ENCODE measurements at places on chromosomes 7 and 10.
A peak's percentile ranks its signal among the peaks of the same experiment; 100 is the strongest.

DNA sequence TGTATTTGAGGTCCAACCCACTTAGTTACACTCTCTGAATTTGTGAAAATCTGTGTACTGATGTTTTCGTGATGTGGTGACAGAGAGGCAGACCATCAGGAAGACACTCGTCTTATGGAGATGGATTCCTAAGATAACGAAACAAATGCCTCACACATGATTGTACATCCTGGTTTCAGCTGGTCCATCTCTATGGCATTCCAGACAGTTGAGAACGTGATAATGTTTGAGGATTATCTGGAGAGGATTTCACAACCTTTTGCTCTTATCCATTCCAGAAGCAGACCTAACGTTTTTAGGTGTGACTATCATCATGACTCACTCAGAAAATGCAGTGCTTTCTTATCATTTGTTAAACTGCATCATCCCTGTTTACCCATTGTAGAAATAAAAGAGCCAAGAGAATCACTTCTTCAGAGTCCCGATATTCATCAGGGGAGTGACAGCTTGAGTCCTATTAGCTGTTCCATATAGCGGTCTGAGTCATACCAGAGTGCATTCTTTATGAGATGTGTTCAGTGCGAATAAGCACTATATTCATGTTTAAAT is 74.5 kb downstream of the BMPER start:
- no peak for DNase-seq

- no peak for DNase-seq
These were observed 144.0 kb upstream of the MKLN1 start for GRCh38 chr7:131183611-131184119.

GRCh38 chr7:100570954-100571828 is 2.5 kb downstream of the SAP25 start:
- DNase-seq: no peak

GRCh38 chr7:7681936-7682329 is 36.5 kb downstream of the RPA3 start:
- no peak for DNase-seq

- no peak for DNase-seq
These were observed 55.5 kb upstream of the CALD1 start for GRCh38 chr7:134723892-134724291.

DNA sequence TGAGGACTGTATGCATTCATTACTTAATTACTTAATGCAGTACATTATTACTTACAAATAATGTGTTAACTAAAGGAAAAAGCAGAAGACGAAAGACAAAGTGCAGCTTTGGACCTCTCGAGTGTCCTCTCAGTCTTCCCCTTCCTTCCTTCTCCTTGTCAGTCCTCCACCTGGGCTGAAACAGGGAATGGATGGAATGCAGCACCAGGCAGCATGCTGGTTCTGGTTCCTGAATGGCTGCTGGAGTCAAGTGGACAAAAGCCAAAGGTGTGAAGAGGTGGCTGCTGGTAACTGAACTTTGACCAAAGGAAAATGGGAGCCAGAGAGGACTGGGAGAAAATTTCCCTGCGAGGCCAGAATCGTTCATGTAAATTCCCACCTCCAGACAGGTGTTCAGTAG is 179.5 kb downstream of the GPAM start:
- no peak for DNase-seq

DNA sequence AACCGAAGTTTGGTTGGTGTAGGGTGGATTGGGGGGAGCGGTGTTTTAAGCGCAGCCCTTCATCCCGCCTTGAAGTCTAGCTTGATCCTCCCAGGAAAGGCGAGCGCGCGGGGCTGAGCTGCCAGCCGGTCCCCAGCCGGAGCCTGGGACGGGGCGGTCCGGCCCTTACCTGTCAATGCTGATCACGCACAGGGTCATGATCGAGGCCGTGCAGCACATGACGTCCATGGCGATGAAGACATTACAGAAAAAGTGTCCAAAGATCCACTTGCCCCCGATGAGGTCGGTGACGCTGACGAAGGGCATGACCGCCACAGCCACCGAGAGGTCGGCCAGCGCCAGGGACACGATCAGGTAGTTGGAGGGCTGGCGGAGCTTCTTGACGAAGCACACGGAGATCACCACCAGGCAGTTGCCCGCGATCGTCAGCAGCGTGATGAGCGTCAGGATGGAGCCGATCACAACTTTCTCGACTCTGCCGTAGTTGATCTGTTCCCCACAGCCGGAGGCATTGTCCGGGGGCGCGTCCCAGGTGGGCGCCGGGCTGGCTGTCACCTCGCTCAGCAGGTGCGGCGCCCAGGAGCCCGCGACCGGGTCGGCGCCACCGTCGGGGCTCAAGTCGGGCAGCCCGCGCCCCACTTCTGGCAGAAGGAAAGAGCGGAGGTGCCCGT is 740 bp downstream of the HTR7 start:
- no peak for DNase-seq

DNA sequence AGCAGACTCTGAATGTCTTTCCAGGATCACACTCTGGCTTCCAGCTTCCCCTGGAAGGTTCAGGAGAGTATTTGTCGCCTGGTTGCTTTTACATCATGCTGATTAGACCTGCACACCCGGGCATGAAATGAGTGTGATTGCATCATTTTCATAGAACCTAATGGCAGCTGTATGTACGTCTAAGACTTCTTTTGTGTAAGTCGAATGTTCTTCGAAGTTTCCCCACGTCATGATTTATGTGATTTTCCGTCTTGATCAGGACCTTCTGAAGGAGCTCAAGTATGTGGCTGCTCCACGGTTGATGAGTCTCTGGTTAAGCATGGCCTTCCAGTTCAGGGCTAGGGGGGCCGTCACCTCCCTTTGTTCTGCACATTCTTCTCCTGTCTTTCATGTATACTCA is 4.5 kb downstream of the EIF4H start:
- no peak for DNase-seq

- no peak for DNase-seq
These were observed 82.1 kb upstream of the SGCE start for GRCh38 chr7:94738071-94738470.

DNA sequence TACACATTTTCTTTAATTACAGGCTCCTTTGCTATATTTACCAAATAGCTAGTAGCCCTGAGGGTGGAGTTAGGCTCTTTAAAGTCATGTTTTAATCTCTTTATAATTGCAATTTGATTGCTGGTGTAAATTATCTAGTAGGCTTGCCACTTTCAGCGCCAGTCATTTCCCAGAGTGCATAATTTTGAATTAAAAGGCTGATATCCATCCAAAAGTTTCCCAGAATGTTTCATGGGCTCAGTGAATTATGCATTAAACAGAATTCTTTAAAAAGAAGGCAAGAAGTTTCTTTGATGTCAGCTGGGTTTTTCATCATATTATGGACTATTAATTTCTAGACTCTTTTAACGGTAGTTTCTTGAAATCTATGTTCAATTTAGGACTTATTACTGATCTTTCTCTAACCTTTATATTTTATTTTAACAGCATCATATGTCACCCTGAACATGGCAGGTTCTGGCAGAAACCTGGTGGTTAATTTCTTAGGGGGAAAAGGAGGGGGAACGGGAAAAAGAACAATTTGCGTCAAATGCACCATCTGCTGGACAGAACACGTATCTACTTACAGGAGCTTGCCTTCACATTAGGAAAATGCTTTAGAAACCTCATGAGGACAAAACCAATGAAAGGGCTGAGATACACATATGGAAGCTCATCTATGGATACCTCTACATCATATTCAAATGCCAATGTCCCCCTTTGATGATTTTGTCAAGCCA is 171.1 kb downstream of the GRM3 start:
- DNase-seq: peak; percentile 51

GRCh38 chr10:120841522-120842189 is 9.5 kb upstream of the WDR11 start:
- DNase-seq: no peak

DNA sequence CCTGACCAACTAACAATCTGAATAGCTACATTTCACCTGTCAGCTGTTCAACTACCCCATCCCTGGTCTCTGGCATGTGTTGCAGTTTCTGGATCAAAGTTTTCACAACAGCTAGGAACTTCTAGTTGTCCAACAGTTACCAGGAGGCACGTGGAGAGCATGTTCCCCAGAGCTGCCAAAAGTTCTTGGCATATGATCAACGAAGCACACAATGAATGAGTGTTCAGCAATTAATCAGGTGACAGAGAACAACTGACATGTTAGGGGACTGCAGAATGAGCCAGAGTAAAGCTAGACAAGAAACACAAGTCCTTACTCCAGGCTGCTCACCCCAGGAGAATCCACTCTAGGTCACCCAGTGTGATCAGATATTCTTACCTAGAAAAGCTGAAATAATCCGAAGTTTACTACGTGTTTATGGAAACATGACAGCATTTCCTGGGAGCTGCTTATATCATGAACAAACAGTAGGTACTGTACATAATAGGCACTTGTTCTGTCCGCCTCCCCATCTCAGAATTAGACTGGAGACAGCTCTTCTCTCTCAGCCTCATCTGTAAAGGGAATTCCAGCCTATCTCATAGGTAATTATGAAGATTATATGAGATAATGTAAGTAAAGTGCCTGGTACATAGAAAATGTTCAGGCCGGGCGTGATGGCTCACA is 50.6 kb downstream of the ZNF438 start:
- DNase-seq: no peak

- no peak for DNase-seq
These were observed 40.6 kb upstream of the HBP1 start for GRCh38 chr7:107128217-107128616.

GRCh38 chr7:23482686-23483085 is 12.4 kb upstream of the IGF2BP3 start:
- no peak for DNase-seq

- DNase-seq: no peak
These were observed 34.9 kb downstream of the CHST15 start for GRCh38 chr10:124058346-124059003.

DNA sequence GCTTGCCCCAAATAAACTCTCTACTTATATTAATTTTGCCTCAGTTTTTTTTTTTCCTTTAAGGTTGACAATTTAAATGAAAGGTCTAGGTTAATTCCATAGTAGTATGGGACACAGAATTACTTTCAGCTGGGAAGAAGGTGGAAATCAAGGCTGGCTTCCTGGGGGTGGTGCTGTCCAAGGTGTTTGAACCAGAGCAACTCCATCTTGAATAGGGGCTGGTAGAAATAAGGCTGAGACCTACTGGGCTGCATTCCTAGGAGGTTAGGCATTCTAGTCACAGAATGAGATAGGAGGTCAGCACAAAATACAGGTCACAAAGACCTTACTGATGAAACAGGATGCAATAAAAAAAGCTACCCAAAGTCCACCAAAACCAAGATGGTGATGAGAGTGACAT is 1190.8 kb upstream of the AUTS2 start:
- DNase-seq: no peak

- no peak for DNase-seq
These were observed 271.2 kb downstream of the ZEB1 start for GRCh38 chr10:31590023-31590800.

GRCh38 chr7:74612015-74612829 is 45.3 kb upstream of the GTF2I start:
- DNase-seq: peak; percentile 46

- DNase-seq: no peak
These were observed 731.6 kb upstream of the ANKRD30A start for GRCh38 chr10:36393801-36394200.

DNA sequence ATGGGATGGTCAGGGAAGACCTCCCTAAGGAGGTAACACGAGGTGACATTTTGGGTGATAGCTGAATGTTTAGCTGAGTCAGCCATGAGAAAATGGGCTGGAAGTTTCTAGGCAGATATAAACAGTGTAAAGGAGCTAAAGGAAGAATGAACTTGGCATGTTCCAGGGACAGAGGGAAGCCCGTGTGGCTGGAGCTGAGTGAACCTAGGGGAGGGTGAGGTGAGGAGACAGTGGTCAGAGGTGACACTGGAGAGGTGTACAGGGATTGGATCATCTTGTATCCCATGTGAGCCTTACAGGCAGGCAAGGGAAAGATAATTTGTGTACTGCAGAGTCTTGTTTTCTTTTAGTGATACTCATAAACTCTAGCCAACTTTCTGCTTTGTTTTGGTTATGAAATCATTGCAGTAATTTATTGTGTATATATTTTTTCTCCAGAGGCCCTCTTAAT is 1.8 kb downstream of the STARD3NL start:
- no peak for DNase-seq

DNA sequence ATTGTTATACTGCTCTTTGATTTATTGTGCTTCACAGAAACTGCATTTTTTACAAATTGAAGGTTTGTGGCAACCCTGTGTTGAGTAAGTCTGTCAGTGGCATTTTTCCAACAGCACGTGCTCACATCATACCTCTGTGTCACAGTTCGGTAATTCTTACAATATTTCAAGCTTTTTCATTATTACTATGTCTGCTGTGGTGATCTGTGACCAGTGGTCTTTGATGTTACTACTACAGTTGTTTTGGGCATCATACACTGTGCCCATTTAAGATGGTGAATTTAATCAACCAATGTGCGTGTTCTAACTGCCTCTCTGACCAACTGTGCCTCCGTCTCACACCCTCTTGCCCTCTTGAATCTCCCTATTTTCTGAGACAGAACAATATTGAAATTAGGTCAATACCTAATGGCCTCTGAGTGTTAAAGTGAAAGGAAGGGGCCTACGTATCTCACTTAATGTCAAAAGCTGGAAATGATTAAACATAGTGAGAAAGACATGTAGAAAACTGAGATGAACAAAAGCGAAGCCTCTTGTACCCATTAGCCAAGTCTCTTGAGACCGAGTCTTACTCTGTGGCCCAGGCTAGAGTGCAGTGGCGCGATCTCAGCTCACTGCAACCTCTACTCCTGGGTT is 20.2 kb upstream of the ASL start:
- DNase-seq: no peak

DNA sequence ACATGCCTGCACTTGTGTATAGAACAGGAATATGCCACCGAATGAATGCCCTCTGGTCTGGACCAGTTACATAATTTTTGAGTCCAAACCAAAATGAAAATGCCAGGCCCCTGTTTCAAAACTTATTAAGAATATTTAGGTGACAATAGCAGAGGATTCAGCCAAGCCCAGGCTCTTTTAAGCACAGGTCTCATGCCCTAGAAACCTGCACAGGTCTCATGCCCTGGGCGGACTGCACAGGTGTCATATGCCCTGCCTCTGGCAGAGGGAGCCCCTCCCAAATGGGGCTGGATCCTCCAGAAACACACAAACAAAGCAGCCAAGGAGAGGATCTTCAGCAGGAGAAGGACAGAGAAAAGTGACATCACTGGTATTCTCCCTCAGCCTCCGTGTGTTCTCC is 605.4 kb upstream of the NRP1 start:
- DNase-seq: no peak

DNA sequence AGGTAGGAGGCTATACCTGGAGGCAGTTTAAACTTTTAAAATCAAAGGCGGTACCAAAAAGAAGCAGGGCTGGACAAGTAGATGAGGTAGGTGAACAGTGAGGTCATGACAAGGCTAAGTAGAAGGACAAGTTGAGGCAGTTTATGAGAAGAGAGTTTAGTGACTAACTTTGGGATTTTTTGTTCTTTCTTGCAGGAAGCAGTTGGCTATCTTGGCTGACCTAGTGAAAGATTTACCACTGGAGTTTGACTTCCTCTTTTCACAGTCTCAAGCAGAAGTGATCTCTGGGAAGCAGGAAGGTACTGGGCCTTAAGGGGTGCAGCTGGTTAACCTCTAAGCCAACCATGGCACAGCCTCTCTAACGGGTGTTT is 26.3 kb downstream of the ENTPD7 start:
- no peak for DNase-seq

Measured in SK-N-DZ (cell line).